Kidney (tissue), 22 donors: ENCODE measurements at places on chromosomes 5 and 9. TPM values are rescaled to one million over a fixed set of nuclear protein-coding genes. Genes with fewer than 3 reads are reported as not detected.

DNA sequence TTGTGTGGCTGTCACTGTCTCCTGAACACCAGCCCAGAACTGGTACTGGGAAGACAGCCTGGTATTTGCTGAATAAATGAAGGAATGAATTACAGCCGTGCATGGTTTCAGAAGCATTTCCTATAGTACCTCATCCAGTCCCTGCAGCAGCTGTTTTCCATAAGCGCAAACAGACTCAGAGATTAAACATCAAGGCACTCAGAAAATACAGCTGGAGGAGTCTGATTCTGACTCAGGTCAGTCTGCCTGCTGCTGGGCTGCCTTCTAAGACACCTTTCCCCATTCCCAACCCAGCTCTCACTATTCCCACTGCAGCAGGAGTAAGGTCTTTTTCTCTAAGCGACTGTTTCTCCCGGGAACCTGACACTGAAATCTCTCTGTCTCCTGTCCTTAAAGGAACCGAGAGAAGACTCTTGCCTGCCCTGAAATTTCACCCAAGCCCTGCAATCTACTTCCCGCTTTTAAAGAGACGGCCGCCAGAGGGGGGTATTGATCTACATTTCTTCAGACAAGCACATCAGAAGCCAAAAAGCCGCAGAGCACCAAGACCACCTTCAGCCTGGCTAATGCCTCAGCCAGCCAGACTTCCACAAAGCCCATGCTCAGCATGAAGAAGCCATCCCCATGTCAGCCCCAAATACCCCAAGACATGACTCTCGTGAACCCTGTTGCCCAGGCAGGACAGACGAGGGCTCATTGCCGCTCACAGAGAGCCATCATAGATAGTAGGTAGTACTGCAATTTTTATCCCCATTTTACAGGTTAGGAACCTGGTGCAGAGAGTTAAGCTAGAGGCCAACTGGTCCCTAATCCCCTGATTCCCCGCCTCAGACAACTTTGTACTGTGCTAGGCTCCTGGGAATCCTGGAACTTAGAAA is 5.4 kb upstream of the FOXI1 start:
- peak; percentile 91 for DNase-seq

DNA sequence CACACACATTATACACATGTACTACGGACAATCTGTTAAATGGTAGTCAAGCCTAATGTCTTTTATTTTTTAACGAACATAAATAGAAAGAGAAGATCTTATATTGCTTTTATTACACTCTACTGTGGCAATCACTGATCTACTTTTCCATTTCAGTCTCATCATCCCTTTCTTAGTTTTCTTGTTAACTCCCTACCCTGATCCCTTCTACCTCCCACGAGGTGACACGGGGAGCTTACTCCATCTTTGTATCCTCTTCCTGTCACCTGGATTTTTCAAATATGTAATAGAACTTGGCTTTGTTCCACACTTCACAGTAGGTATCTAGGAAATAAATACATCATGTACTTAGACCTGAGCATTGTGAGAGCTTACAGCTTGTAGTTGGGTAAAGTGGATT is 211.0 kb downstream of the PIK3R1 start:
- no peak for DNase-seq

- no peak for DNase-seq
Observed at GRCh38 chr5:89520771-89521170, 637.8 kb upstream of the MEF2C start.

GRCh38 chr5:165573445-165573844 is 2068.0 kb downstream of the MAT2B start:
- no peak for DNase-seq

DNA sequence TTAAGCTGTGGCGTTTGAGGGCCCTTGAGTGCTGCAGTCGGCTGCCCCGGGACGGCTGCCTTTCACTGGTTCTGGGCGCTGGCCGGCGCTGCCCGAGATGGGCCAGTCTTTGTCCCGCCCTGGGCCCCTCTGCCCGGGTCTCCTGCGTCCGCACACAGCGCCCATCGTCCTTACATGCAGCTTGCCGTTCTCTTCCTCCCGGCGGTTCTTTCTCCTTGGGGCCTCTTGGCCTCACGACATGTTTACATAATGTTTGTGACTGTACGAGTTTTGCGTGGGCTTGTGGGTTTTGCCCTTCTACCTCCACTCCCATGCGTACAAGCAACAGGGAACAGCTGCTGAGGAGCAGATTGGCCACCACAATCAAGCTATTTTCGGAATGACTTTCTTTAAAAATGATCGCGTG is 618 bp downstream of the TNPO1 start:
- DNase-seq: peak; percentile 88

GRCh38 chr9:114140401-114140800 is 14.9 kb upstream of the COL27A1 start:
- DNase-seq: no peak

DNA sequence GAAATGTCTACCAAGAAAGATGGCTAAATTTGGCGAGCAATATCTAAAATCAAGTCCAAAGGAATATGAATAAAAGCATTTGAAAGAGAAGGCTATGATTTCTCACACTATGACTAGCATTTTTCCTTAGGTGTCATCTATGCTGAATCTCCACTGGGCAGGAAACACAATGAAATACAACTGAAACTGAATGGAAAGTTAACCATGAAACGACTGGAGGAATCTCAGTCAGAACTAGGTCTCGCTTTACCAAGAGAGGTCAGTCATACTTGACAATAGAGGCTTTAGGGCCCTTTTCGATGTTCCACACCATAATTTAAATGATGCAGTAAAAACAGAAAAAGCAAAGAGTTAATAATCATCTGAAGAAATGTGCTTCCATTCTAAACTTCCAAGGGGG is 339.0 kb downstream of the PDE4D start:
- no peak for DNase-seq

GRCh38 chr9:112348257-112349007 is 15.0 kb upstream of the PTBP3 start:
- peak; percentile 88 for DNase-seq

DNA sequence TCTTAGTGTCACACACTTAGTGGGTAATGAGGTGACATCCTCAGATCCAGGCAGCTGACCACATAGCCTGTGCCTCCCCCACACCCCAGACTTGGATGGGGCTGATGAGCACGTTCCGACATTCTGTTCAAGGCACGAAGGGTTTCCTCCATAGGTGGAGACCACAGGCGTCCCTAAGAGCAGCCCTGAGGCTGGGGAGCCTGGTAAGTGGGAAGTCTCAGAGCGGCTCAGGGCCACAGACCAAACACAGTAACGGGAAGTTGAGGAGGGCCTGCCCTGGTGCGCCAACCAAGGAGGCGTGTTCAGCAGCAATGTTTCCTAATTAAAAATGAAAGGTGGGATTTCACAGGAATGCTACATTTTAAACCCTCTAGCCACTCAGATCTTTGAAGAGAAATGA is 102.3 kb upstream of the PHYKPL start:
- DNase-seq: no peak

DNA sequence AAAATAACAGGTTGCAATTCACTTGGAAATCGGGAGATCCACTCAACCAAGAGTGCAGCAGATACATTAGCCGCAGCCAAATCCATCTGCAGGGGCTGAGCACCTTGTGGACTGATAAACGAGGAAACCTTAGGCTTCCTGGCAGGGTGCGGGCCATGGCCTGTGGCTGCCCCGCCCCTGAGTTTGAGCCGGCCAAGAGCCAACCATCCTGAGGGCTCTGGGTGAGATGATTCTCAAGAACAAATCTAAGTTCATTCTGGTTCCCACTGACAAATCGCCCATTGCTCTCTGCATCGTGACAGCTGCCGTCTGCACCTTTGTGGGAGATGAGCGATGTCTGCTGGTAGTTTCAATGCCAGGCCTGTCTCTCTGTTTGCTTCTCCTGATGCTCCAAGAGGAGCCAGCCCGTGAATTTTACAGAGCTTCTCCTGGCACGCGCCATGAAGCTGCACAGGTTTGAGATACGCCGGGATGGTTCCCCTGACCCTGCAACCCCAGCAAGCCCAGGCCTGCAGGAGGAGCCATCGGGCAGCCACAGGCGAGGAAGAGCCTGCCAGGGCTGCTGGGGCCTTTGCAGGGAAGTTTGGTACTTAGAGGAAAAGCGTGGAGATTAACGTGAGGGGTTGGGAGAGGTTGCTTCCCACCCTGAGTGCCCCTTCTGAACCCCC is 154.0 kb downstream of the OLFM1 start:
- DNase-seq: no peak

DNA sequence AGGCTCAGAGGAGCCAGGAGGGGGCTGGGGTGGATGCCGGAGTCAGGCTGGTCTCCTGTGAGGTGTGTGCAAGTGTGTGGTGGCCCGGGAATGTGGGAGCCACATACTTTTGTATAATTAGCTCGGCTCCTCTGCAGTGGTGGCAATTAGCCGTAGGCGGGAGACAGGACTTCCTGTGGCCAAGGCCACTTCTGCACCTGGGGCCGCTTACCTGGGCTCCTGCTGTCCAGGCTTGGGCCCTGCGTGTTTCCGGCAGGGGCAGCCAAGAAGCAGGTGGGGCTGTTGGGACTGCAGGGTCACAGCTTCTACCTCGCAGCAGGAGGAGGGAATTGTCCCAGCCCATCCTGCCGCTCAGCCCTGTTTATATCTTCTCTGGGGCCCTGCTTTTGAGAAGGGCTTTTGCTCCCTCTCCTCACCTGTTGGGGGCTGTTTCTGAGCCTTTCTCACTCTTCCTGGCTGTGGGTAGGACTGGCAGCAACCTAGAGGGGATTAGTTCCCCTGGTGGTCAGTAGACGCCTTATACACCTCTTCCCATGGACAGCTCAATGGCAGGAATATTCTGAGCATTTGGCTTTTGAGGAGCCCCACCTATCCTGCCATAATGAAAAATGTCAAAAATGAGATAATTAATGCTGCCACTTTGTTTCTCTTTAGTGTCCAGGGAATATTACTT is 145.4 kb upstream of the PITX1 start:
- no peak for DNase-seq

DNA sequence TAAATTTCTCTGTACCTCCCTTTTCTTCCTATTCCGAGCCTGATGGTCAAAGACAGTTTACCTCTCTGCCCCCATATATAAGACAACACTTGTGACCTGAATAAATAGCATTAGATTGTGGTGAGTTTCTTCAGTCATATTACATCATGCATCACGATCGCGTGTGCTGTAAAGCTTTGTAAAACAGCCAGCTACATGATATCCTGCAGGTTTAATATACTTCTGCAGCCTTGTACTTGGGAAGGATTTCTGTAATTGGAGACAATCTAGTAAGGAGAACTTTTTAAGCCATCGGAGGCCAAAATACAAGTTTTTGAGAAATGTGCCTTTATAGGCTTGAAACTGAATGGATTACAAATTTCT is 711.8 kb upstream of the WWC1 start:
- no peak for DNase-seq

- DNase-seq: peak; percentile 37
Observed at GRCh38 chr5:100904259-100904861, 1.3 kb upstream of the ST8SIA4 start.

DNA sequence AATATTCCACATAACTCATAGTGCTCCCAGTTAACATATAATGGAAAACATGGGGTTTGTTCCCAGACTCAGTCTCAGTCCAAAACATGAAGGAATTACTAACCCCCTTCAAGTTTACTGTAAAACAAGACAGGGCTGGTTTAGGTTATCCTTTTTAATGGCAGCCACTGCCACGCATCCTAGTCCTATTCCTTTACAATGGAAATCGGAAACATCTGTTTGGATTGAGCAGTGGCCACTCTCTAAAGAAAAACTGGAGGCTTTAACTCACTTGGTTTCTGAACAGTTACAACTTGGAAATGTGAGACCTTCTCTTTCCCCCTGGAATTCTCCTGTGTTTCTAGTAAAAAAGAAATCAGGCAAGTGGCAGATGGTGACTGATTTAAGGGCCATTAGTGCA is 609.9 kb upstream of the ACO1 start:
- DNase-seq: peak; percentile 2

- DNase-seq: no peak
Observed at GRCh38 chr9:114914139-114914538, 16.3 kb downstream of the TNFSF8 start.

GRCh38 chr5:107428303-107428813 is 242.4 kb downstream of the EFNA5 start:
- no peak for DNase-seq

DNA sequence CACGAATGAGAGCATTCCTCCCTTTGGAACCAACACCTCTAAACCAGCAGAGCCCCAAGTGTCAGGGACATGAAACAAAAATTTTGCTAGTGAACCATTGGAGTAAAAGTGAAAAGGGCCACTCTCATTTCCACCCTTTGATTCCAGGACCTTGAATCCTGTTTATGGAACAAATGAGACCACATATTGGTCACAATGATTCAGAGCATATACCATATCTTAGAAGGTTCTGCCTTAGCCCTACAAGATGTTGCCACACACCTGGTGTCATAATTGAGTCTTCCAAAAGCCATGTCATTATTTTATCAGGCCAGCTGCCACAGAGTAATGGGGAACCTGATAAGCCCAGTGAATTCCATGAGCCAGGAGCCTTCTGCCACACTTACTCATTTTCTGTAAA is 66.3 kb upstream of the ZBTB43 start:
- DNase-seq: no peak

GRCh38 chr5:103718108-103718507 is 155.5 kb upstream of the NUDT12 start:
- no peak for DNase-seq

GRCh38 chr5:33299621-33300208 is 141.1 kb upstream of the TARS1 start:
- DNase-seq: no peak

GRCh38 chr5:159734366-159734765 is 181.9 kb upstream of the ADRA1B start:
- DNase-seq: no peak

The SOX30 gene
- not detected for polyA plus RNA-seq

The DIPK1B gene
- 22.6 TPM for polyA plus RNA-seq

The CATSPER3 gene
- polyA plus RNA-seq: 1.4 TPM

The CER1 gene
- 0.45 TPM for polyA plus RNA-seq

The ISL1 gene
- not detected for polyA plus RNA-seq

The BAAT gene
- 0.15 TPM for polyA plus RNA-seq

The SPINK6 gene
- polyA plus RNA-seq: not detected

The FCHO2 gene
- 6.5 TPM for polyA plus RNA-seq

The CCL27 gene
- polyA plus RNA-seq: not detected

The GRXCR2 gene
- not detected for polyA plus RNA-seq
